ENCODE measurements at places on chromosomes 1 and 21. TPM values are rescaled to one million over a fixed set of nuclear protein-coding genes. Genes with fewer than 3 reads are reported as not detected.

GRCh38 chr1:9719978-9720722, 68.6 kb downstream of the PIK3CD start:
- peaks cover 12% of the 10 kb centered on the region for H3K36me3 ChIP-seq
- H3K4me3 ChIP-seq, result no peak overlapping the region
- DNase-seq, result no peak

DNA sequence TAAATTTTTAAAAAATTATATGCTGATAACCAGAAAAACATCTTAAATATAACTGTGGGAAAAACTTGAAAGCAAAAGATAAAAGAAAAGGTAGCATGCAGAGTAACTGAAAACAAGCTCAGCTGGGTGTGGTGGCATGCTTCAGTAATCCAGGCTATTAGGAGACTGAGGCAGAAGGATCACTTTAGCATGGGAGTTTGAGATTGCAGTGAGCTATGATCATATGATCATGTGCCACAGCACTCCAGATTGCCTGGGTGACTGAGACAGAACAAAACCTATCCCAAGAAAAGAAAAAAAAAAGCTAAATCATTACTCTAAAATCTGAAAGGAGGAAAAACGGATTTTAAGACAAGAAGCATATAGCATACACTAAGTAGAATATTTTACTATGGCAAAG, 1624.0 kb downstream of the AMY1C start:
- no peaks in the 10 kb centered on the region for H3K36me3 ChIP-seq
- H3K27me3 ChIP-seq, result no peaks in the 10 kb centered on the region
- no peak for DNase-seq
- H3K27ac ChIP-seq, result no peak overlapping the region

DNA sequence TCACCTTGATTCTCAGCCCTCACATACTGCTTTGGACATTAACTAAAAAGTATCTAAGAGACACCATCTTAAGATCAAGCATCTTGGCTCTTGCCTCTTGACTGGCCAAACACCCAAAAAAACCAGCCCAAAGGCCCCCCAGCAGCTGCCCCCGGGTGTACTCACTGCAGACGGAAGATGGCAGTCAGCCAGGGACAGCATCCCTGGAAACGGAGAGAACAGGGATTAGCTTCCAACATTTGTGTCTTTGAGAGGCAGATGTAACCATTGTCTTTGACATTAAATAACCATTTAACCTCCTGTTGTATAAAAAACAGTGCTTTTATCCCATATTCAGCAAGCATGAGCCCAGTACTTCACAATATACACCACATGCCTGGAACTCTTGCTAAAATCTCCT, 11.3 kb downstream of the TMEM63A start:
- no peak for DNase-seq
- H3K4me3 ChIP-seq, result no peak overlapping the region
- H3K27me3 ChIP-seq, result no peaks in the 10 kb centered on the region
- no peaks in the 10 kb centered on the region for H3K4me1 ChIP-seq
- H3K27ac ChIP-seq, result no peak overlapping the region

DNA sequence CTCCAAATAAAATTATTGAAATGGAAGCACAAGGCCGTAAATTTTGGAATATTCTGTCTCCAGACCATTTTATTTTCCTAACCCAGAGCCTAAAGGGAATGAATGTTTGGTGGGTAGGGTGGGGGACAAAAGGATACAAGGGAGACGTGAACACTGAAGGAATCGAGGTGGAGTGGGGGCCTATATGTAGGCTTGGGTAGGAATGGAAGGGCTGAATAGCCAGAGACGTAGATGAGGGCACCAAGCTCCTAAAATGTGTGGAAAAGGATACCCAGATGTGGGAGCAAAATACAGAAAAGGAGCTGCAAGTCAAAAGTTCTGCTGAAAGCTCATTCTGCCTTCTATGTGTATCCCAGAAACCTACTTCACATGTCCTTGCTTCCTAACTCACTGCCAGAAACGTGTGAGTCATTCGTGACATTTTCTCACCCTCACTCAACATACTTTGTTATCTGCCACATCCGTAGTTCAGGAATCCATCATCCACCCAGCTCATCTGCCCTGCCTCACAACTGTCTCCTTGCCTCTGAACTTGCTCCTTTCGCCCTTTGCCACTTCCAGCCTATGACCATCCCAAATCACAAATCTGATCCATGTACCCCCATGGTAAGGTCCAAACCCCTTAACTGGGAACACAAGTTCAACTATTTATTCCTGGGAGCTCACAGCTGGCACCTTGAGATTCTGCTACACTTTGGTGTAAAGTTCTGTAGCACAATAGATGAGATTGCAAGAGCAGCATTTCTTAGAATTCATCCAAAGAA, 84.1 kb upstream of the PRDX6 start:
- H3K4me3 ChIP-seq, result peak overlapping the region; percentile 46
- no peaks in the 10 kb centered on the region for H3K36me3 ChIP-seq
- H3K4me1 ChIP-seq, result peaks cover 31% of the 10 kb centered on the region
- DNase-seq, result peak; percentile 94
- H3K27me3 ChIP-seq, result no peaks in the 10 kb centered on the region

The C1orf216 gene
- 32.2 TPM for total RNA-seq

Data from GM23248 (cell line).